ENCODE measurements at places on chromosomes 2 and 18.

GRCh38 chr2:196291426-196291825 lies 120.0 kb upstream of the STK17B start:
- no peak for DNase-seq

GRCh38 chr2:128595763-128596395 lies 277.2 kb upstream of the HS6ST1 start:
- DNase-seq, result no peak

- no peak for DNase-seq
These were observed 80.7 kb upstream of the STON1 start for GRCh38 chr2:48449073-48449840.

DNA sequence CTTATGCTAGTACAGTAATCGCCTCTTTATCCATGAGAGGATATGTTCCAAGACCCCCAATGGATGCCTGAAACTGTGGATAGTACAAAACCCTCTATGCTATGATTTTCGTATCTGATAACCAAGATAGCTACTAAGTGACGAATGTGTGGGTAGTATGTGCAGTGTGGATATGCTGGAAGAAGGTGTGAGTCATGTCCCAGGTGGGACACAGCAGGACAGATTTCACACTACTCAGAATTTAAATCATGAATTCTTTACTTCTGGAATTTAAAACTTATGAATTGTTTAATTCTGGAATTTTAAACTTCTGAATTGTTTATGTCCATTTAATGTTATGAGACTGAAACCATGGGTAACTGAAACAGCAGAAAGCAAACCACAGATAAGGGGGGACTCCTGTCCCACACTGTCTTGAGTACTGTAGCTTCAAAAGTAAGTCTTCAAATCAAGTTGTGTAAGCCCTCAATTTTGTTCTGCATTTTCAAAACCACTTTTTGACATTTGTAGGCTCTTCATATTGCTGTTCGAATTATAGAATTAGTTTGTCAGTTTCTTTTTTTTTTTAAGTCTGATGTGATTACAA lies 116.0 kb downstream of the LTBP1 start:
- DNase-seq, result no peak

GRCh38 chr18:26706911-26707351 lies 158.6 kb downstream of the AQP4 start:
- DNase-seq, result no peak

GRCh38 chr2:67702937-67703336 lies 305.8 kb downstream of the ETAA1 start:
- no peak for DNase-seq

- DNase-seq, result no peak
These were observed 174.0 kb downstream of the TWIST2 start for GRCh38 chr2:239021651-239022436.

DNA sequence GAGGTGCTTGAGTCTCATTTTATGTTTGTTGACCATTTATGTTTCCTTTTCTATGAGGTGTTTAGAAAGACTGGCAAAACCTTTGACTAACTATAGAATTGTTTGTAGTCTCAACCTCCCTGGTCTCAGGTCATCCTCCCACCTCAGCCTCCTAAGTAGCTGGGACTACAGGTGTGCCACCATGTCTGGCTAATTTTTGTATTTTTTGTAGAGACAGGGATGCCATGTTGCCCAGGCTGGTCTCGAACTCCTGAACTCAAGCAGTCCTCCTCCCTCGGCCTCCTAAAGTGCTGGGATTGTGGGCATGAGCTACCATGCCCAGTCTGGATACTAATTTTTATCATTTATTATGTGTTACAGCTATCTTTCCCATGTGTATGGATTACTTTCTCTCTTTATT lies 67.8 kb downstream of the EML4 start:
- DNase-seq, result no peak

- no peak for DNase-seq
These were observed 1.0 kb downstream of the CRYBA2 start for GRCh38 chr2:218992196-218992595.

DNA sequence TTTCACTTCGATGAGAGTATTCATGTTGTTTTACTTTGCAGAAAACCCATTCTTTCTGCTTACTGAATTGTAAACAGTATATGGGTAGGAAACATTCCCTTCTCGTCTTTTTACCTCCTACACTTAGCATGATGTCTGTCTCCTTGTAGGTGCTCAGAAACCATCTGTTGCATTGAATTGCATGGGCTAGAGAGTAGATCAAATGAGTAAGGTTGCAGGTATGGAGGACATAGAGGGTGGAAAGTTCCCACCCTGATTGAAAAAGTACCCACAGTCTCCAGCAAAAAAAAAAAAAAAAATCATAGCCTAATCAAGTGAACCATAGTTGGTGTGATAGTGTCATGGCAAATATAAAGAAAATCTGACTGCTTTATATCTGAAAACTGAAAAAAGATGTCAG lies 1.7 kb downstream of the CYTIP start:
- no peak for DNase-seq

DNA sequence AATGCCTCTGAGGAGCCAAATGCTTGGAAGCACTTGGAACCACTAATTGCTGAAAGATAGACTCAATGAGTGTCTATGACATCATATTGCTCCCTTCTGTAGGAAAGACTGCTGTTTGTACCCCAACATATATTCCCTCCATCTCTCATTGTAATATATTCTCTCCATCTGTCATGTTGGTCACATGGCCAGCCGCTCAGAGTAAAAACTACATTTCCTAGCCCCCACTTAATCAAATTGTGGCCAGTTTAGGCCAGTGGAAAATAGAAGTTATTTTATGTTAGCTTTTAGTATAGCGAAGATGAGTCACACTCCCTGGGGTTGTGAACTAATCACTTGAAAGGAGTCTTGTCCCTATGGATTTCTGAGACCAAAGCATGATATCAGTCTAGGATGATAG lies 160.2 kb downstream of the HNMT start:
- no peak for DNase-seq

- DNase-seq, result no peak
These were observed 126.6 kb downstream of the TMEM131 start for GRCh38 chr2:97868986-97869721.

GRCh38 chr2:168053676-168054075 lies 193.7 kb downstream of the STK39 start:
- DNase-seq, result no peak

GRCh38 chr2:42486145-42486906 lies 7.5 kb downstream of the KCNG3 start:
- no peak for DNase-seq

DNA sequence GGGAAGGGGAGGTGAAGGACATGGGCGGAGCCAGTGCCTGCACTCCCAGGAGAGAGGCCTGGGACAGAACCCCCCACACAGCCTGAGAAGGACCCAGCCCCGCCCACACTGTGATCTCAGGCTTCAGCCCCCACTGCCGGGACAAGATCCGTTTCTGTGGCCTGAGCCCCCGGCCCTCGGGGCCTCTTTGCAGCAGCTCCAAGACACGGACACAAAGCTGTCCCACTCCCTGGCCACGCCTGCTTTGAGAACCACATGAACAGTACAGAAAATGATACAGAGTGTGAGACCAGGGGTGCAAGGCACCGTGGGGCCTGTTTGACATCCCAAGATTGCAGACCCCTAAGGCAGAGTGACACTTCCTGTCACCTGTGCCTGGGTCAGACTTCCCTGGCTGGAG lies 74.5 kb downstream of the TWIST2 start:
- DNase-seq, result no peak

DNA sequence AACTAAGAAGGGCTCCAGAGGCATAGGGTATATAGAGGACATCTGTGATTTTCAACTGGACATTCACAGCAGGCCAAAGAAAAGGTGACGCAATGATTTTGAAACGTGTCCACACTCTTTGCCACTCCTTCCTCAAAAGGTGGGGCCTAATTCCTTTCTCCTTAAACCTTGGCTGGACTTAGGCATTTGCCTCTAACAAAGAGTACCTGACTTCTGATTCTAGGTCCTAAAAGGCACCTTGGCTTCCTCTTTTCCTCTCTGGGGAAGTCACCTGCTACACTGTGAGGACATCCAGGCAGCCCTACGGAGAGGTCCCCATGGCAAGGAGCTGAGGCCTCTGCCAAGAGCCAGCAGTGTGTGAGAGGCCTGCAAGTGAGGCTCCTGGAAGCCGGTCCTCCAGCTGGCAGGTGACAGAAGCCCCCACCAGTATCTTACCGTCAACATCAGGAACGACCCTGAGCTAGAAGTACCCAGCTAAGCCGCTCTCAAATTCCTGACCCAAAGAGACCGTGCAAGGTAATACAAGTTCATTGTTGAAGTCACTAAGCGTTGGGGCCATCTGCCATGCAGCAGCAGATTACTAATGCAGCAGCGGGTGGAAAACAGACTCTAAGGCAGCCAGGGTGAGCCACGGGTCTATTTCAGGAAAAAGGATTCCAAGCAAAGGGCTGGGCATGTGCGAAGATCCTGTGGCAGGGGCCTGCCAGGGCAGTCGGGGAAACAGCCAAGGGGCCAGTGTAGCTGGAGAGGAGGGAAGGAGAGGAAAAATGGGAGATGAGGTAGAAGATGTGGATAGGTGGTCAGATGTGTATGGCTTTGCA lies 7.4 kb upstream of the HES6 start:
- DNase-seq, result no peak

DNA sequence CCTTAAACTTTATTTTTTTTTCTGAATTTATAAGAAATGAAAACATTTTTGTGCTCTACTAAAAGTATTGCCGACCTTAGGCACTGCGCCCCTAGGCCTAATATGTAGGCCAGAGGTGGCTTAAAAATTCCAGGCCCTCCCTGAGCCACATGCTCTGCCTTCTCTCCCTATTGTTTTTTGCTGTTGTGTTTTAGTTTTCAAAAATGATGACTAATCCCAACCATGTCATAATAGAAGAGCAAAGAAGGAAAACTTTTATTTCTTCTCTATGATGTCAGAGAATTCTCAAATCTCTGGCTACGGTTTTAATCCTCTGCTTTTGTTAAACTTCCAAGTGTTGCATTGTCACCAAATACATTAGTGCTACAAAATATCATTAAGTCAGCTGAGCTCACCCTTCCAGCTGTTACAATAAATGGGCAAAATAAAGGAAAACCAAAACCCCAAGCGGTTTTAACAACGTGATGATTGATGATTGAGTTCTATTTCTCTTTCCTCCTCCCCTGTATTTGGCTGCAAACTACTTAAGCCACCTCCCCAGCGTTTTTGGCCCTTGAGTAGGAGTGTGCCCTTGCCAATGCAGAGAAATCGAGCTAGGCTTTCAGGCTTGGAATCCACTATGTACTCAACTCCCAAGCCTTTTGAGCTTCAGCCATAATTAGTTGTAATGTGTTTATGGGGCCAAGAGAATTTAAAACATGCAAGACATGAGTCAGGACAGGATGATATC lies 163.5 kb upstream of the POU3F3 start:
- no peak for DNase-seq

DNA sequence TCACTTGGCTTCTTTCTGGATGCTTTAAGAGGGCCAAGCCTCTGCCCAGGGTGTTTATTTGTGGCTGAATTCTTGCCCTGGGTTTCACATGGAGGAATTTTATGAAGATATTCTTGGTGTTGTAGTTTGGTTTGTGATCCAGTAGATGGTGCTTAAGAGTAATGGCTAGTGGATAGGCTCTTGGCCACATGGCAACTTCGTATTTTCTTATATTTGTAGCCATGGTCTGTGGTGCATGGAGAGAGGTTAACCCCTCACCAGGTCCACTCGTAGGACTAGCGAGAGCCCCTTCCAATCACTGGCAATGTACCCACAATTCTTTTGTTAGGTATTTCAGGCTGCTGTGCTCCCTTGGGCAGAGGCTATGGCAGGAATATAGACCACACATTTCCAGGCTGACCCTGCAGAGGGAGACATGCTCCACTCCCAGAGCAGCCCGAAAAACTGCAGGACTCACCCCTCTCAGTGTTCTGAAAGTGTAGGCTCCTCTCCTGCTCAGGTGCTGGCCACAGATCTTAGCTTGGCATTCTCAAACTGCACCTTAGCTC lies 582.1 kb upstream of the SETBP1 start:
- DNase-seq, result no peak

DNA sequence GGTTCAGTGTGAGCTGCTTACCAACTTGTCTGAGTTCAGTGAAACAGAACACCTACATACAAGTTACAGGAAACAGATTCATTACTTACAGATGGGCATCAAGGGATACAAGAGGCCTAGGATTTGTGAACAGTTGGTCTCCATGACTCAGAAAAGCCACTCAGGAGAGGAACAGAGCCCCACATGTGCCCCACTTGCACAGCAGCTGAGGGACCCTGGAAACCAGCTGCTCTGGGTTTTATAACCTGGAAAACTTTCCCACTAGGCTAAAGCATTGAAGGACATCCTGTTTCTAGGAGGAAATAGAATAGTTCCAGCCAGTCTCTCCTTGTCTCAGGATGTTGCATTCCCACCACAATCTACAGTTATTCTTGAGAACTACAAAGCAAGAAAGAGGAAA lies 530.0 kb downstream of the ZNF804A start:
- DNase-seq, result no peak

GRCh38 chr2:88828397-88829137 lies 137.1 kb downstream of the RPIA start:
- peak; percentile 76 for DNase-seq

GRCh38 chr2:150690261-150690660 lies 202.8 kb upstream of the RND3 start:
- DNase-seq, result no peak

GRCh38 chr18:12333506-12334290 lies 25.7 kb downstream of the TUBB6 start:
- DNase-seq, result no peak

DNA sequence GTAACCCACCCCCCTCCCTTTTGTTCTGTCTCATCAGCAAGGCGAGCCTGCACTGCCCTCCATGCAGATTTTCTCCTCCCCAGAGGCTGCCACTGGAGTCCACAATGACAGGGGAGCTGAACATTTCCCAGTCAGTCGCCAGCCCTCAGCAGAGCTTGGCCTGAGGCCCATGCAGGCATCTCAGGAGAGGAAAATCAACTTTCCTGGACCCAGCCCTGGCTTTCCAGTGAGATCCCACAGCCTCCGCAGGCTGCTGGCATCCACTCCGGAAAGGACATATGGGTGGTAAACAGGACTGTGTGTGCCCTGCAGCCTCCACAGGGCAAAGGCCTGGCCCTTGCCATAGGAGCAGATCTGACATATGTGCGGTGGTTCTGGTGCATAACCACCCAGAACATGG lies 253.8 kb downstream of the TNS1 start:
- no peak for DNase-seq

- DNase-seq, result no peak
These were observed 59.7 kb downstream of the MYO3B start for GRCh38 chr2:170237572-170238120.

DNA sequence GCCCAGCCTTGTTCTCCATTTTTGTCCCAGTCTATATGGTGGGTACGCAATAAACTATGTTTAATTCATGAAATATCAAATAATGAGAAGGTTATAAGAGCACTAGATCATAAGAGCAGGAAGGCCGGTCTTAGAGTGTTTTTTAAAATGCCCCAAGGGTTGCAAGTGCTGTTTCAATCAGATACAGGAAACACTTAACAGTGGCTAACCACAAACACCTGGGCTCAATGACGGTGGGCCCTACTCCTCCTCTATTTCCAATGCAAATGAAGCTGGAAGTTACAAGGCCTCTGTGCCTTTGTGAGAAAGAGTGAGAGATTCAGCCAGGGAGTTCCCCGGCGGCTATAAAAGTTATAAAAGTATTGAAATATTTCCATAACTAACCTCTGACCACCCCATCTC lies 18.9 kb upstream of the WDR33 start:
- no peak for DNase-seq

- no peak for DNase-seq
These were observed 97.1 kb downstream of the TEX51 start for GRCh38 chr2:126995621-126996377.

Data from dermis microvascular lymphatic vessel endothelial cell (primary cell).